ENCODE measurements at places on chromosomes 7 and 10. TPM values are rescaled to one million over a fixed set of nuclear protein-coding genes. Genes with fewer than 3 reads are reported as not detected.

The ASZ1 gene
- polyA plus RNA-seq: not detected

The IDI2 gene
- not detected for polyA plus RNA-seq

DNA sequence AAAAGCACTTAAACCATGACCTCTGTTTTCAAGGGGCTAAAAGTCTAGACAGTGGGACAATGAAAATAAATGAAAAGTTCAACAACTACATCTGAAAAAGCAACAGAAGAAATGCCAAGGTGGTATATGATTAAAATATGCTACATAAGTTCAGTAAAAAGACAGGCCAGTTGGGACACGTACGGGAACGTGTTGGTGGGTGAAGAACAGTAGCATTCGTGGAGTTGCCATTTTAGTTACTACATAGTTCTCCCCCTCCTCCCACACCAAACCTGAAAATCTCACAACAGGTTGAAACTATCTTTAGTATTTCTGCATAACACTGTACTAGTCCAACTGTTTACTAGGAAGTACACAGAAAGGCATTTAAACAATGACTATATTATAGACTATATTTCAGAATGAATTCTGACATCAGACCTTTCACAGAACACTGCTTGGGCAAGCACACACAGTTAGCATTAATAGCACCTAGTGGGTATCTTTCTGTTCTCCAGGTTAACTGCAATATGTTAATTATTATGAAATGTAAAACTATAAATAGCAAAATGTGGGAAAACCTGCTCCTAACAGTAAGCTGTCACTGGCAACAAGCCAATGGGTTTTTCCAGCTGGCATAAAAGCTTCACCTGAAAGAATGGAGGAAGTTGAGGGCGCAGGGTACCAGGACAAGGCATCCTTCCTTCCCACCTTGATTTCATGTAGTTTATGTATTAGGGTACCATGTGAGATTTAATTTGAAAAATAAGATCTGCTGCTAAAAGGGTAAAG, 135.0 kb downstream of the STRA8 start:
- DNase-seq: no peak

The NOS3 gene
- 9.0 TPM for polyA plus RNA-seq

- no peak for DNase-seq
Observed at GRCh38 chr7:46226860-46227259, 305.8 kb upstream of the IGFBP3 start.

The DDX21 gene
- polyA plus RNA-seq: 49.7 TPM

The ADIRF gene
- polyA plus RNA-seq: 3.6 TPM

The ECD gene
- polyA plus RNA-seq: 23.8 TPM

- DNase-seq: no peak
Observed at GRCh38 chr10:3906511-3907111, 121.6 kb upstream of the KLF6 start.

DNA sequence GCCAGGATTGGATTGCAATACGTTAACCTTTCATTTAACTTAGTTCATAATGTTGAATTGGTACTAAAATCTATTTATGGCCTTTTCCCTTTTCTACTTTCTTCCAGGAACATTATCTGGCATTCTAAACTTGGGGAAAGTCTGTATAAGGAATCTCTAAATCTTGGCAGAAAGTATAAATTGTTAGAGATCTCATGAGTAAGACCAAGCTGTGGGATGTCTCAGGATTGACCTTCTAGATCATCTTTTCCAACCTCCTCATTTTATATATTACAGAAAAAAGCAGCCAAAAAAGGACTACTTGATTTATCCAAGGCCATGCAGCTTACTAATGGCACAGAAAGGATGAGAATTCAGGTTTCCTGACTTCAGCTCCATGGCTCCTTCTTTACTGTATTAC, 598.3 kb downstream of the INHBA start:
- DNase-seq: peak; percentile 49

DNA sequence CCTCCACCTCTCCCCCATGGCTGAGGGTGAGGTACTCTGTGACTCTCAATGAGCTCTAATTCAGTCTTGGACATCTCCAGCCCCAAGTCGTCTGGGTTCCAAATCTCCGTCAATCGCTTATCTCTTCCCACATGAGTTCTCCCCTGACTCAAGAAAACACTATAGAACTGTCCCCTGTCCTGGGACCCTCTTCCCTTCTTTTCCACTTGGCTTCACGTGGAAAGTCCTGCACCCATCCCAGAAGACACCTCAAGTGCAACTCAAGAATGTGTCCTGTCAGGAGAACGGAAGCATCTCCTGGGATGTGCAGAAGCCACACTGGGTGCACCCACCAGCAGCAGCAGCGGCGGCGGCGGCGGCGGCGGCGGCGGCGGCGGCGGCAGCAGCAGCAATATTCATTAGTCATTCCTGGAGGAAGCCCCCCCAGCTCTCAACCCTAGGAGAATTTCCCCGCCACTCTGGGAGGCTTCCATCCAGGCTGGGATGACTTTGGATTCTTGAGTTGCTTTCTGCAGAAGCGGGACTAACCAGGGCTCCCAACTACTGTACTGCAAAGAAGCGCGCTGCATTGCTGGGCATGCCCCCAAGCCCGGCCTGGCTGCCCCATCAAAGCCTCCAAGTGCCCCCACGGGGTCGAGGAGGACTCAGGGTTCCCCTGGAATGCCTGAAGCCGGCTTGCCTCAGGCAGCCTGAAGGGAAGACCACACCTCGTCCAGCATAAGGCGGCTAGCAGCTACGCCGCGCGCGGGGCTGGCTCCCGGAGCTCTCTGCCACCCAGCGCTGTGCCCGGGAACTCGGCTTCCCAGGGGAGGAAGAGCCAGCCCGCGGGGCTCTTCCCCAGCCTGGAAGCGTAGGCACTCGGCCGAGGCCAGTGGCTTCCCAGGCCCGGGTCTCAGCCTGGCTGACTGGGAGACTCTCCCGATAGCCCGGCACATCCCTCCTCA, 1.0 kb downstream of the CRTAC1 start:
- DNase-seq: no peak

- DNase-seq: peak; percentile 65
Observed at GRCh38 chr10:4013651-4014121, 228.7 kb upstream of the KLF6 start.
